ENCODE measurements at places on chromosomes 11 and 22.
A peak's percentile ranks its signal among the peaks of the same experiment; 100 is the strongest.

- DNase-seq: peak; percentile 74
These were observed 4.6 kb downstream of the GNB1L start for GRCh38 chr22:19849835-19850762.

GRCh38 chr22:43078522-43078921, 10.7 kb downstream of the TTLL1 start:
- no peak for DNase-seq

- no peak for DNase-seq
These were observed 63.0 kb downstream of the RPL27A start for GRCh38 chr11:8745431-8746253.

DNA sequence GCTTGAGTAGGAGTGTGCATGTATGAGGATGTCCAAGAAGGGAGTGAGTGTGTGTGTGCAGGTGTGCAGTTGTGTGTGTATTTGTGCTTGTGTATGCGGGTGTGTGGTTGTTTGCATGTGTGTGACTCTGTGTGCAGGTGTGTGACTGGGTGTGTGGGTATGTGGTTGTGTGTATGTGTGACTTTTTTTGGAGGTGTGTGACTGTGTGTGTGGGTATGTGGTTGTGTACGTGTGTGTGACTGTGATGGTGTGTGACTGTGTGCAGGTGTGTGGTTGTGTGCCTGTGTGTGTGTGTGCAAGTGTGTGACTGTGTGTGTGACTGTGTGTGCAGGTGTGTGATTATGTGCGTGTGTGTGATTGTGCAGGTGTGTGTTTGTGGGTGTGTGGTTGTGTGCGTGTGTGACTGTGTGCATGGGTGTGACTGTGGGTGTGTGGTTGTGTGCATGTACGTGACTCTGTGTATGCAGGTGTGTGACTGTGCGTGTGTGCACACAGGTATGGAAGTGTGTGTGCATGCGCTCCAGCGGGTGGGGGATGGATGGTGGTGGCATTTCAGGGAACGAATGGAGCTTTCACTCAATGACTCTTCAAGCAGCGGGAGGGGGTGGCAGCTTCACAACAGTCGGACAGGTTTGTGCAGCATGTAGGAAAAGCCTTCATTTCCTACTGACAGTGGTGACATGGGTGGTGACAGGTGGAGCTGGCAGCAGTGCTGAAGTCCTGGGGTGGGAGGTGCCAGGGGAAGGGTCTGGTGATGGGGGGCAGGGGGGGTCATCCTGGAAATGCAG, 47.6 kb downstream of the CACNA1I start:
- DNase-seq: no peak

- no peak for DNase-seq
These were observed 8.4 kb upstream of the CTR9 start for GRCh38 chr11:10742460-10743208.

GRCh38 chr11:70481625-70482528, 83.5 kb downstream of the CTTN start:
- DNase-seq: no peak

DNA sequence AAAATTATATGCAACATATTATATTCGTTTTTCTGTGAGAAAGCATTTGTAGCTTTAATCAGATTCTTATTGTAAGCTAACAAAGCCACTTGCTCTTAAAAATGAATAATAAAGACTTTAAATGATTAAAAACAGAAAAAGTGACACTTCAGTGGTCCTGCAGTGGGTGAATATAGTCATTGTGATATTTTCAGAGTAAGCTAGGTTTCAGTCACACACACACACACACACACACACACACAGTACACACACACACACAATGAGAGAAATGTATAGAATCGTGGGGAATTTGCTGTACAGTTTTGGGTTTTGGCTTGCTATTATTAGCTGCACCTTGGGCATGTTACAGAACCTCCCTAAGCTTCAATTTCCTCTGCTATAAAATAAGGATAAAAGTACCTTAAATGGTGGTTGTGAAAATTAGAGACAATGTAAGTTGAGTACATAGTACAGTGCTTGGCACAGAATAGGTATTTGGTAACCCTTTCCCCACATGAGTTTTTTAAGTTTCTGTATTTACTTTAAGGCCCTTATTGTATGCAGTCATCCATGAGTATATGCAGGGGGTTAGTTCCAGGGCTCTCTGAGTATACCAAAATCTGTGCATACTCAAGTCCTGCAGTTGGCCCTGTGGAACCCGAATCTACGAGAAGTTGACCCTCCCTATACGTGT, 39.8 kb downstream of the CSTPP1 start:
- no peak for DNase-seq

- DNase-seq: no peak
These were observed 24.6 kb upstream of the OOSP4B start for GRCh38 chr11:59992425-59992824.
